Activated CD4-positive, alpha-beta T cell treated with anti-CD3 and anti-CD28 coated beads for 36 hours (primary cell): ENCODE measurements at places on chromosomes 7 and 10. TPM values are rescaled to one million over a fixed set of nuclear protein-coding genes. Genes with fewer than 3 reads are reported as not detected.

The AGK gene
- total RNA-seq = 49.7 TPM

The NKX2-3 gene
- total RNA-seq = not detected

The HIPK2 gene
- 23.9 TPM for total RNA-seq

The PTPRZ1 gene
- not detected for total RNA-seq

The SFRP4 gene
- total RNA-seq = not detected

The ZNF365 gene
- 0.09 TPM for total RNA-seq
